Umbilical cord (tissue), 2 donors: ENCODE measurements at places on chromosomes 1 and 21. TPM values are rescaled to one million over a fixed set of nuclear protein-coding genes. Genes with fewer than 3 reads are reported as not detected.
A peak's percentile ranks its signal among the peaks of the same experiment; 100 is the strongest.

GRCh38 chr21:41971891-41972290, 18.1 kb upstream of the C2CD2 start:
- DNase-seq: no peak

GRCh38 chr21:31220575-31220974, 123.5 kb downstream of the TIAM1 start:
- no peak for DNase-seq

- DNase-seq: no peak
Observed at GRCh38 chr1:60584371-60584770, 498.0 kb upstream of the NFIA start.

- DNase-seq: no peak
Observed at GRCh38 chr1:206935491-206936067, 10.7 kb downstream of the PIGR start.

- DNase-seq: no peak
Observed at GRCh38 chr1:195462646-195463045, 1145.6 kb downstream of the KCNT2 start.

DNA sequence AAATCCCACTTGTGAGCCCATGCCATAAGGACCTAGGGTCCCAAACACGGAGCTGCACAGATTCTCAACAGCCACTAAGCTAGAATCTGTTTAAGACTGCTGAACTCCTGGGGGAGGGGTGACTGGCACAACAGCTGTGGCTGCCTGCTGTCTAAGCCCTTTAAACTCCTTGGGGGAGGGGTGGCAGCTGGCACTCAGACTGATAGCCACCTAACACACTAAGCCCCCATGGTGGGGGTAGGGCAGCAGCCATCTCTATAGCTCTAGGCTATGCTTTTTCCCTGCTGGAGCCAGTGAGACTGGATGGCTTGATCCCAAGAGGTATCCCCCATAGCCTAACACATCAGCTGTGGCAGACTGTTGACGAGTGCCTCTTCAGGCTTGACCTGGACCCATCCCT, 73.3 kb upstream of the FMO3 start:
- no peak for DNase-seq

GRCh38 chr1:112527266-112528010, 18.7 kb downstream of the WNT2B start:
- peak; percentile 44 for DNase-seq

DNA sequence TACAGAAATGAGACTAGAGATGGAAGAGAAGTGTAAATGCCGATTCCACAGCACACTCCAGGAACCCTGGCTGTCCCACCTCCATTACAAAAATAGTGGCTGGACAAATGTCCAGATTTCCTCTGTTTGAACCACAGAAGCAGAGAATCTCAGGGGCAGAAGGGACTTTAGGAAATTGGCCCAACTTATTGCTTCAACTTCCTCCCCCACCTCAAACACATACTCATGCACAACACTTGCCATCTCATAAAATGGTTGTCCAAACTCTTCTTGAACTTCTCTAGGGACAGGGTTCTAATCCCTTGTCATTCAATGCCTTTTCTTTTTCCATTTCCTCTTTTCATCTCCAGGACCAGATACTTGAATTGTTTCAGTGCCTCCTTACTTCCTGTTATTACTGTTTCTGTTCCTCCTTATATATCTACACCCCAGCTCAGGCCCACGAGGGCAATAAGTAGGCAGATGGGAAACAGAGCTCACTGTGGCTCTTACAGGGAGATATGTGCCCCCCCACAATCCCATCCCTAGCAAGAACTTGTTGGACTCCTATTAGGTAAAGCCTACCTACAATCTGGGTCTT, 8.5 kb upstream of the B4GALT3 start:
- peak; percentile 40 for DNase-seq

GRCh38 chr1:182113879-182114626, 52.5 kb upstream of the ZNF648 start:
- DNase-seq: no peak

GRCh38 chr1:197269053-197269452, 1.0 kb downstream of the CRB1 start:
- no peak for DNase-seq

DNA sequence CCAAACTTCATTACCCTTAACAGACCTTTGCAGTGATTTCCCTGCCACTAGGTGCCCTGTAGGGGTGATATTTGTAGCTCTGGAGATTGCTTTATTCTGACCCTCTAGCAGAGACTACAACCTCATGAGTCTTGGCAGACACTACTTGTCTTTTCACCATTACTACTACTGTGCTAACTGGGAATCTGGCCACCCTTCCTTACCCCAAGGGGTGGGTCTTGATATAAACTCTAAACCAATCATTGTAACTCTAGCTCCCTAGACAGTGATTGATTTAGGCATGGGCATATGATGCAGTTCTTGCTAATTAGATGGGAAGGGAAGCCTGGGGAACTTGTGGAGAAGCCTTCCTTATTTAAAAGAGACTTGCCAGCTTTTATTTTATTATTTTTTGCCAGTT, 3.9 kb downstream of the KPNA6 start:
- no peak for DNase-seq

DNA sequence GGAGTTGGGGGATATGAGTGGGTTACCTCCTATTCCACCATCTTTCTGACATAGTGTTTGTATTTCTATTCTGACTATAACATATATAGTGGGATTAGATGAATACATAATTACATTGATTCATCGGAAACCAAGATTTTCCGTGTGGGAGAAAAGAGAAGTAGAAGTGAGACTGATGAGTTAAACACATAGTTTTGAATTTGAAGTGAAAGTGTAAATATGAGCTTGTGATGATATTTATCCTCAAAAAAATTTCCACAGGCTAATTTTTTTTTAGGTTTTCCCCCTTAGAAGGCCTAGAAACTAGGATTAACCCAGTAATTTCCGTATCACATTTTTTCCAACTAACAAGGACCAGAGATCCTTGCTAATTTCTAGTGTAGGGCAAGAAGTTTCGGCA, 6.9 kb downstream of the CD1B start:
- DNase-seq: no peak

- DNase-seq: no peak
Observed at GRCh38 chr1:116880917-116881316, 28.8 kb upstream of the PTGFRN start.

- no peak for DNase-seq
Observed at GRCh38 chr1:43949678-43950077, 2.9 kb downstream of the IPO13 start.

DNA sequence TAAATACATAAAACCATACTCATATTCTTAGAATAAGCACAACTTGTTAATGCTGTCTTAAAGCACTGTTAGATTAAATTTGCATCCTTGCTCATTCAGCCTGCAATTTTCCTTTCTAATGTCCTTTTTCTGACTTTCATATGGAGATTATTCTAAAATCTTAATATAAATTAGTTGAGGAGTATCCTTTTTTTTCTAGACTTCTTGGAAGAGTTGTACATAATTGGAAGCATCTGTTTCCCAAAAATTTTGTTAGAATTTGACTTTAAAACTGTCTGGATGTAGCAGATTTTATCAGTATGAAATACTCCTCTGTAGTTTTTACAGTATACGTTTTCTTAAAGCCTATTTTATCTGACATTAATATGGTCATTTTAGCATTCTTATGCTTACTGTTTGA, 9.7 kb downstream of the KIFAP3 start:
- DNase-seq: no peak

GRCh38 chr1:41660570-41661427, 176.3 kb upstream of the EDN2 start:
- DNase-seq: no peak

DNA sequence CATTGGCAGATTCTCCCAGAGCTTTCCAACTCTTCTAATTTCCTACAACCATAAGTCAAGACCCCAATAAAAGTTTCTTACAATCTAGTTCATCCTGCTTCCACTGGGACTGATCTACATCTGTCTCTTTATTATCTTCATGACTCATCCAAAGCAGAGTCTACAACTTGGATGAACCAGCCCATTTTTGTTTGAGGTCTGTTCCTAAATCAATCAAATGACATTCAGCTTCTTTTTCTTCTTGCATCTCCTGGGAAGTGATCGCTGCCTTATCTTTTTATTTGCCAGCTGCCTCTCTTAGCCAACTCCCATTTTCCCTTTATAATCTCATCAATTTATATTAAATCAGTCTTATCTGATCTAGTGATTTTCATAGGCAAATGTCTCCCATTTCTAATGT, 105.6 kb downstream of the ERG start:
- DNase-seq: no peak

- DNase-seq: peak; percentile 32
Observed at GRCh38 chr21:44518686-44519085, 21.3 kb downstream of the KRTAP10-1 start.

GRCh38 chr1:210525716-210526454, 197.2 kb downstream of the HHAT start:
- DNase-seq: peak; percentile 77

- no peak for DNase-seq
Observed at GRCh38 chr1:77631751-77632150, 50.7 kb downstream of the ZZZ3 start.

- no peak for DNase-seq
Observed at GRCh38 chr1:112546076-112546475, 37.3 kb downstream of the WNT2B start.

DNA sequence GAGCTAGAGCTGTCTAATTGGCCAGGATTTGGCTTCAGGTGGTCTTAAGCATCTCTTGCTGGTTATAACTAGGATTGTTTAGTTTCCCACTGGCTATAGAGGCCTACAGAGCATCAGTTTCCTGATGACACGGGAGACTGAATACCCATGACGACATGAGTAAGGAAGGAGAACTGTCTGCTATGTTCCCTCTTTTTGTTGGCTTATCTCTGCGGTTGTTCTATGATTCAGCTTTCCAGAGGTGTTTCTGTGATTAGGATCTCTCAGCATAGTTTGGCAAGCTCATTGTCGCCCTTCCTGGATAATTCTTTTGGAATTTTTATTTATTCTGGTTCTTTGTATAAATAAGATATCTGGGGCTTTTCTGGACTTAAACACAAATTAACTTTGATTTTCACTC, 163.4 kb downstream of the OLFM3 start:
- DNase-seq: no peak

DNA sequence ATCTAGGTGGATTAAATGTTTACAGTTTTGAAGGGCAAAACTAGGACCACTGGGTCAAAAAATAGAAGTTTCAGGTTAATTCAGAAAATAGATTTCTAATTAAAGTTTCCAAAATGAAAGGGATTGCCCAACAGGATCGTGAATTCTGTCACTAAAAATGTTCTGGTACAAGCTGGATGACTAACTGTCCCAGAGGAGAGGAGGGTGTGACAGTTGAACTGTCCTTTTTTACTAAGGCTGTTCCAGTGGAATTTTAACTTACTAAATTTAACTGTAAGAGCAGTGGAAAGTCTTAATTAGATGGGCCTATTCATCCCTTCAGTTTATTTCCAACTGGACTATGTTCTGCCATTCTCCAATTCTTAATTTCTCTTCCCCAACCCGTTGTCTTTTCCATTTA, 7.2 kb downstream of the SNX7 start:
- no peak for DNase-seq

DNA sequence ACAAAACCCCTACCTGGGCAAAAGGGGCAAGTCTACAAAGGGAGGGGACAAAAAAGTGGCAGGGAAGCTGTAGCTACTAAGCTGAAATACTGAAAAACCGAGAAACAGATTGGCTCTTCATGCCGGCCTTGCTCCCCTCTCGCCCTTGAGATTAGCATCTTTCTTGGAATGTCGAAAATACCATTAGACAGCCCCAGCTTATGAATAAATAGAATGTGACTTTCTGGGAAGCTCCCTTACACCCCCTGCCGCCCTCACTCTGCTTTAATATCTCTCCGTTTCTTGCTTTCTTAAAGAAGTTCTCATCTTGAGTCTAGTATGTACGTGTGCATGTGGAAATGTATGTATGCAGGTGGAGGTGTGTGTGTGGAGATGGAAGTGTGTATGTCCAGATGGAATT, 14.1 kb downstream of the TRAF3IP3 start:
- DNase-seq: peak; percentile 62

GRCh38 chr1:208044589-208045462, 133.9 kb upstream of the CD34 start:
- no peak for DNase-seq

- peak; percentile 80 for DNase-seq
Observed at GRCh38 chr1:85244271-85245061, 15.0 kb downstream of the C1orf52 start.

DNA sequence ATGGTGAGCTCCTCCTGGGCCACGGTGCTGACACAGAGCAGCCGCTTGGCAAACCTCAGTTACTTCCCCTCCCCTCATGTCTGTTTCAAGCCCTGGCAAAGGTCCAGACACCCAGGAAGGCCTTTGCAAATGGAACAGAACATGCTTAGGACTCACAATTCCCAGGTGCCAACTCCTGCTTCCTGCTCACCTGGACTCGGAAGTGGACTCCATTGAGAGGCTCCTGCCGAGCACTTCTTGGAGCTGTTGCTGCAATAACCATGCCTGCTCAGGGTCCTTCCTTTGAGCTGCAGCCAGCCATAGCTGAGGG, 10.7 kb downstream of the DCST2 start:
- no peak for DNase-seq

DNA sequence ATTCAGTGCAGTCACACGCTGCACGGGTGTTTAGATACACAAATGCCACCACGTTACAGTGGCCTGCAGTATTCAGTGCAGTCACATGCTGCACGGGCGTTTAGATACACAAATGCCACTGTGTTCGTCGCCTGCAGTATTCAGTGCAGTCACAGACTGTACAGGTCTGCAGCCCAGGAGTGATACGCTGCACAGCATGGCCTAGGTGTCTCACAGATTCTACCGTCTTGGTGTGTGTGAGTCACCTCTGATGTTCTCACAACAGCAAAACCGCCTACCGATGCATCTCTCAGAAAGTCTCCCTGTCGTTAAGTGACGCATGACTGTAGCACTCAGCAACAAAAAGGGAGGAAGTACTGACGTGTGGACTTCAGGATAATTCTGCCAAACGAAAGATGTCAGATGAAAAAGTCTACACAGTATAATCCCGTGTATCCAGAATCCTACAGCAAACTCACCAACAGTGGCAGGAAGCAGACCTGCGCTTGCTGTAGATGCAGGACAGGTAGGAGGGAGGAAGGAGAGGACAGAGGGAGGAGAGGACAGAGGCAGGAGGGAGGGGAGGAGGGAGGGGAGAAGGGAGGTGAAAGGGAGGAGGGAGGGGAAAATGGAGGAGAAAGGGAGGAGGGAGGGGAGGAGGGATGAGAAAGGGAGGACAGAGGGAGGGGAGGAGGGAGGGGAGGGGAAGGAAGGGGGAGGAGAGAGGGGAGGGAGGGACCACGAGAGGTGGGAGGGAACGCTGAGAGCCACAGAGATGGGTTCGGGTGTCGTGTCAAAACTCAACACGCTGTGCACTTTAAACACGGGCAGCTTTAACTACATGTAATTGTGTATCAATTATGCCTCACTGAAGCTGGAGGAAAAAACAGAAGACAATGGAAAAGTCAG, 36.3 kb upstream of the PCBP3 start:
- DNase-seq: no peak

GRCh38 chr1:25003457-25004190, 73.5 kb upstream of the RUNX3 start:
- no peak for DNase-seq

The MASP2 gene
- total RNA-seq: 2.9 TPM

The NCF2 gene
- total RNA-seq: 32.0 TPM

The DNALI1 gene
- total RNA-seq: 2.9 TPM

The TAL1 gene
- 3.1 TPM for total RNA-seq

The IFI44 gene
- total RNA-seq: 16.1 TPM

The MNDA gene
- 15.9 TPM for total RNA-seq

The LPAR3 gene
- total RNA-seq: 3.9 TPM

The SELE gene
- 3.6 TPM for total RNA-seq

The ESRRG gene
- total RNA-seq: 5.8 TPM

The PDC gene
- 14.2 TPM for total RNA-seq

The ARTN gene
- total RNA-seq: 4.8 TPM

The GNAT2 gene
- not detected for total RNA-seq

The GNL2 gene
- total RNA-seq: 48.9 TPM

The AVPR1B gene
- total RNA-seq: 0.72 TPM

The SPATA17 gene
- 20.9 TPM for total RNA-seq

The KDF1 gene
- total RNA-seq: 3.1 TPM
